ENCODE measurements at places on chromosomes 2 and 18. TPM values are rescaled to one million over a fixed set of nuclear protein-coding genes. Genes with fewer than 3 reads are reported as not detected.

The SPR gene
- total RNA-seq, result 15.8 TPM

The MLPH gene
- total RNA-seq, result 13.9 TPM

The DOCK10 gene
- total RNA-seq, result 63.6 TPM

The MOGAT1 gene
- not detected for total RNA-seq

The TANK gene
- total RNA-seq, result 41.9 TPM

The UBXN2A gene
- total RNA-seq, result 10.8 TPM

The PIEZO2 gene
- 3.3 TPM for total RNA-seq

The REG1A gene
- not detected for total RNA-seq

The IL1B gene
- total RNA-seq, result 3.6 TPM

The CRACDL gene
- total RNA-seq, result not detected

The IMMT gene
- 90.0 TPM for total RNA-seq

The HOXD3 gene
- total RNA-seq, result not detected

The OSR1 gene
- 12.4 TPM for total RNA-seq

The CCDC85A gene
- 2.8 TPM for total RNA-seq

The UGT1A8 gene
- not detected for total RNA-seq

The NDC80 gene
- 15.3 TPM for total RNA-seq

The CNDP1 gene
- total RNA-seq, result not detected

The DAW1 gene
- total RNA-seq, result 1.4 TPM

All from IMR-90 (cell line).